GM04504 (cell line): ENCODE measurements at places on chromosomes 13 and 19.
A peak's percentile ranks its signal among the peaks of the same experiment; 100 is the strongest.

- DNase-seq: no peak
Observed at GRCh38 chr13:106814463-106814862, 246.5 kb upstream of the ARGLU1 start.

GRCh38 chr19:8167985-8168384, 18.6 kb upstream of the FBN3 start:
- DNase-seq: no peak

DNA sequence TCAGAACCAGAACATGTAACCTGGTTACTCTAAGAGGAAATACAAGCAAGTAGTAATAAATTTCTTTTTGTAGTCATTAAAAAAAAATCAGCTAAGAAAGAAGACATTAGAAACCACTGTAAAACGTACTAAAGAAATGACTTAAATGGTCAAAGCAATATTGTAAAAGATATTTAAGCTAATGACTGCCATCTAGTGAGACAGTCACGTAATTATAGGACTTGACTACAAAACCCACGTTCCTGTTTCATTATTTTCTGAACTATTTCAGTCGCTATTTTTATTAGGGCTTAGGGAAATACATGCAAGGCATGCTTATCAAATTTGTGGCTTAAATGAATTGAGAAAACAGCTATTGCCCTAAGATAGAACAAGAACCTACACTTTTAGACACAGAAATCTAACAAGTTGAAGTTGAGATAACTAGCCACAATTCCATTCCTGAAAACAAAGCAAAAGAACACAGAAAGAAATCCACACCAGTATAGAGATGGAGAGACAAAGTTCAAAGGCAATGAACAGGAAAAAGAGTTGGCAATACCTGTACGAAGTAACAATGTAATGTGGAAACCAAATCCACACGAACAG, 17.9 kb downstream of the ALG5 start:
- no peak for DNase-seq

GRCh38 chr19:47494729-47495128, 10.7 kb upstream of the KPTN start:
- DNase-seq: no peak

- DNase-seq: no peak
Observed at GRCh38 chr13:26867451-26868091, 107.0 kb upstream of the GPR12 start.

- DNase-seq: no peak
Observed at GRCh38 chr19:491146-491741, 5.0 kb upstream of the MADCAM1 start.

DNA sequence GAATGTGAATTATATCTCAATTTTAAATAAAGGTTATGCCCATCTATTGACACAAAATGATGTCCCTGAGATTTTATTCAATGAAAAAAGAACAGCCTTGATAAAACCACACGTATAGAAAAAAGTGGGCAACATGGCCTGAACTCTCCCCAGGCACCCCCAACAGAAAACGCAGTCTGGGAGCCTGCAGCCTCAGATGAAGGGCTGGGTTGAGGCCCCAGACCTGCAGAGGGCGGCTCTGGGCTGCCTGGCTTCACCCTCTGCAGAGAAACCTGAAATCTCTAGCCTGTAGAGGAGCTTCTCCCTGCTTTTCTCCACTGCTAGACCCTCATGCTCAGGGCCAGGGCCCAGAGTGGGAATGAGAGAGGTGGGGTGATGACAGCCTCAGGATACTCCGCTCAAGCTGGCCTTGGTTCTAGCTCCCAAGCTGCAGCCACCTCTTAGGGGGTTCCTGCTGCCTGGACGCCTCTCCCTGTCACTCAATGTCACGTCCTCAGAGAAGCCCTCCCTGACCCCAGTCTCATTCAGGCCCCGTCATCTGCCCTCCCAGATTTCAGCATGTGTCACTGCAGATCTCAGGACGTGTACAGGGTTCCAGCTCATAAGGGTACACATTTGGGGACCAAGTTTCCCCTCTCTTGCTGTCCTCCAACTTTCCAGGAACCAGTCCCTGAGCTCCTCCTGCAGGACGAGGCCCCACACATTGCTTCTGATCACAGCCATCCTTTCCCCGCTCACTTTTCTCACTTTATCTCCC, 1.8 kb downstream of the MBD3 start:
- no peak for DNase-seq

DNA sequence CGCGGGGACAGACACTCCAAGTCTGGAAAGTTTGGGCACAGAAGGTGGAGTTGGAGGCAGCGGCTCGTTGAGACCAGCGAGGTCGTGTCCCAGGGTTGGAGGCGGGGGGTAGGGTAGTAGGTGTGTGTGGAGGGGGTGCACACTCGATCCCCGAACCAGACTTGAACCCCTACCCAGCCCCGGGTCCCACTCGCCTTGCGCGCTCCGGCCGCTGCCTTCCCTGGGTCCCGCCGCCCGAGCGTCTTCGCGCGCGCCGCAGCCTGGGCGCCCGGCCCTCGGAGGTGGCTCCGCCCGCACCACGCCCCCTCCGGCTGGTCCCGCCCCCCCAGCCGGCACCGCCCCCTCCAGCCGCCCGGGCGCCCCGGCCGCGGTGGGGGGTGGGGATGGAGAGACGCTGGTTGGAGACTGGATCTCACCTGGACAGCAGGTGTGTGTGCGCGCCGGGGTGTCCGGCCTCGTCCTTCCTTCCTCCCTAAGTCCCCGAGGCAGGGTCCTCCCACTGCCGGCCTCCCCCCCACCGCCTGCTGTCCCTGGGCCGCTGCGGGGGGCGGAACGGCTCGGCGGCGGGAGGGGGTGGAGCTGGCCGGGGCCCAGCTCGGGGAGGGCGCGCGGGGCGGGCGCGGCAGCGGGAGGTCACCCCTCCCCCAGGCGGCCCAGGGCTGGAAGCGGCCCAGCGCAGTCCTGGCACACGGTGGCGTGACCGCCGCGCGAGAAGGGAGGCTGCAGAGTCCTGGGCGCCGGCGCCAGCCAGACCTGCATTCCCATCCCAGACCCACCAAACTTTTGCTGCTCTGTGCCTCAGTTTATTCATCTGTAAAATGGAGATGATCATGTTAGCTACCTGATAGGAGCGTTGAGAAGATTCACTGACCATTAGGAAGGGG, at the start of gene KANK2:
TSS of gene KANK2 (minus strand) at position 255 of the 884 bp plus-strand sequence. CDS start 3,034 bp downstream, outside the sequence.
- peak; percentile 61 for DNase-seq

DNA sequence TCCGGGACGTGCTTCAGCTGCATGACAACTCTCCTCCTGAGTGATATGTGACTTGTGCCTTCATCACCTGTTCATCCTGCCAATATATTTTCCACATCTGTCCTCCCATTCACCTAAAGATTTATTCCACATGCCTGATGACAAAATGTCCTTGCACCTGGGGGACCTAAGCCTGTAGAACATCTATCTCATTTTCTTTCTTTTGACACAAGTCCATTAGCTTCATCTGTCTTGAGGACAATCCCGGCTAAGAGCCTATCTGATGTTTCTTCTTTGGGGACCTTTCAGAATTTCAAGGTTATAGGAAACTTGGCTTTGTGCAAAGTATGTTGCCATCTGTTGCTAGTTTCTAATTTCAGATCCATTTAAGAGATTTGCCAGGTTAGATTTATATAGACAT, 41.1 kb downstream of the ITGBL1 start:
- no peak for DNase-seq
